ENCODE measurements at places on chromosomes 2 and 18.

DNA sequence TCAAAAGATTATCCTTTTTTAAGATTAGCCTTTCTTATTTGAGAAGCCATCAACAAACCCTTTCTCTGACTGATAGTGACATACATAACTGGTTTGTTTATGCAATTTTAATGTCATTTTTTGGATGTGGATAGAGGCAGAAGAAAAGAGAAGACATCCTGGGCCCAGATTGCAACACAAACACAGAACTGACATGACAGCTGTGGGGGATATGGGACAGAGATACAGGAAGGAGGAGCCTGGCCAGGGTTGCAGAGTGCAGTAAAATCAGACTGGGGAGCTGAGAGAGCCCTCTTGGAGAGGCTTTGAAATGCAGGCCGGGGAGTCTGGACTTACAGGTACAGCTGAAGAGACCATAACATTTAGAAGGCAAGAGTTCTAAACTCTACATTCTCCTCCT is 65.1 kb downstream of the SIGLEC15 start:
- no peak for DNase-seq

- DNase-seq = peak; percentile 24
Observed at GRCh38 chr18:48842259-48843061, 108.3 kb downstream of the SMAD7 start.

DNA sequence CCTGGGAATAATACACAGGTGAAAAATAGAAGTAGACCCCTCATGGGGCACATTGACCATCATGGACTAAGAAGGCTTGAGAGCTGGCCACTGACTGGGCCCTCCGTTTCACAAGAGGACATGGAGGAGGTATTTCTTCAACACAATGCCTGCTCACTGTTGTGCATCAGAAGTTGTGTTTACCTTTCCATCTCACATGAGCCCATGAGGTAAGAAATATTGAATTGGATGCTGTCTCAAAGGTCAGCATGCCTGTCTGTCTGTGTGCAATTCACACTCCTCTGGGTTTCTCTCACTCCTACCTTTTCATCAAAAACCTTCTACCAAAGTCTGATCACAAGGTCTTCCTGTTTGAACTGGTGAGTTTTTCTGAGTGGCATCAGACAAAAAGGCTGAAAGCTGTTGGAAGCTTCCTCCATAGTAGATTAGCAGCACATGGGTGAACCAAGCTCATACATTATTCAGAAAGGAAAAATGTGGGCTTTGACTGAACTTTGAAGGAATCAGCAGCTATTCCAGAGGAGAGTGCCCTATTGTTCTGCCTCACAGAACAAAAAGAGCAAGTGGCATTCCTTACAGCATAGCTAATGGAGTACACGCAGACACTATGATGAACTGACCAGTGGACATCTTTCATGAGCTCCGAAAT is 143.2 kb upstream of the RND3 start:
- DNase-seq = no peak

DNA sequence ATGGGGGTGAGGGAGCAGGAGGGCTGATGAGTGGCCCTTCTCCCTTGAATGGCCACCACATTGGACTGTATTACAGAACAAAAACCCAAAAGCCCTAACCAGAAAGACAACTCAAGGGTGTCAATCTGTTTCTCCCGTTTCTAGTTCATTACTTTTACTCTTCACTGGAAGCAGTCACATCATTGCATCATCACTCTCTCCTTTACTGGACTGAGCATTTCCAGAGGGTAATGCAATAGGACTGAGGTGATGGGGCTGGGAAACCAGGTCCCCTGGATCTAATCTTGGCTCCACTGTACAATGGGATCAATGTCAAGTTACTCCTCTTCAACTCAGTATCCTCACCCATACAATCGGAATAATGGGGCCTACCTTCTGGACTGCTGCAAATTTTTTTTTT is 56.1 kb downstream of the BCL2 start:
- DNase-seq = no peak

GRCh38 chr2:153388246-153388645 is 90.3 kb downstream of the RPRM start:
- no peak for DNase-seq
